ENCODE measurements at places on chromosomes 13 and 19.
A peak's percentile ranks its signal among the peaks of the same experiment; 100 is the strongest.

DNA sequence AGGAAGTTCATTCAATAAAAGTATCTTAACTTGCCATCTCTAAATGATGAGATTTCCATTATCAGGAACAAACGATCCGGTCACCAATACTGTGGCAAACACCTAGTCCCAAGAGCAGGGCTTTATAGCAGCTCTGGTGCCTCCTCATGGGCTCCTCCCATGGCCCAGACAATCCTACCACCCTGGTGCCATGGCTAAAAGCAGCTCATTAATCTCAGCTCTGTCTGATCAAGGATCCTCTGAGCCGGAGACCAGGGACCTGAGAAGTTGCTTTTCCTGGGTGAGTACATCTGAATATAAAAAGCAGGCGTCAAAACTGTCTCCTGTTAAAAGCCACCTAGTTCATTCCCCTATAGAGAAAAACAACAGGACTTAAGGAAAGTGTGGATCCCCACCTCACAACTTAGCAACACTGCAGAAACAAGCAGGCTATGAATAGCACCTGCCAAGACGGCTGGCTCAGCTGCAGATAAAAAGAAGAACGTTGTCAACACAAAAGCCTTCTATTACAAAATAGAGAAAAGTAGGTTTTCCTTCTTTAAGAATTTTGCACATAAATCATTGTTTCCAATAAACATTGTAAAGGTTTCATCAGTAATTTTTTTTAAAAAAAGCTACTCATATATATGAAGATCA, 30.3 kb downstream of the TSHZ3 start:
- DNase-seq, result no peak
- no peaks in the 10 kb centered on the region for H3K4me1 ChIP-seq
- H3K27ac ChIP-seq, result no peak overlapping the region
- no peak overlapping the region for H3K4me3 ChIP-seq
- no peaks in the 10 kb centered on the region for H3K36me3 ChIP-seq
- H3K27me3 ChIP-seq, result no peaks in the 10 kb centered on the region

GRCh38 chr19:8074501-8074900, 21.9 kb downstream of the CCL25 start:
- H3K4me3 ChIP-seq, result no peak overlapping the region
- no peak for DNase-seq
- no peaks in the 10 kb centered on the region for H3K36me3 ChIP-seq

DNA sequence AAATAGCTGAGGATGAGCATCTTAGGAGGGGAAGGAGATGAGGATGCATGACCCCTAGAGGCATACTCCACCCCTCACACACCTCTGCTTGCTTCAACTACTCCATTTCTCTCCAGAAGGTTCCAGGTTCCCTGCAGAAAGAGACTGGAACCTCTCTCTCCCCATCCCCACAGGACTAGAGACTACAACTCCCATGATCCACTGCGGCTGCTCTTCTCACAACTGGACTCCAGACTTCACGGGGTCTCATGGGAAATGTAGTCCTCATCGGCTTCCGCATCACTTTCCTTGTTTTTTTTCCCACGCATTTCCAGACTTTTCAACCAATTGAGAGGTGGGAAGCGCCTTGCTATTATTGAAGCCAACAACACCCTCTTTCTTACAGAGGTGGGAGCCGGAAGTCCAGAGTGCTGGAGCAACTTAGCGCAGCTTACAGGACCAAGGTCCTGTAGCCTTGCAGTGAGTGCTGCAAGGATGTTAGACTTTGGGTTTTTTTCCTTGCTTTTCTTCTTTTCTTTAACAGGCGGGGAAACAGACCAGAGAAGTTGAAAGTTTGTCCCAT, 13.9 kb upstream of the CACNG6 start:
- peak overlapping the region; percentile 55 for H3K4me3 ChIP-seq
- peak; percentile 59 for DNase-seq
- H3K27me3 ChIP-seq, result peaks cover 74% of the 10 kb centered on the region
- H3K36me3 ChIP-seq, result no peaks in the 10 kb centered on the region

- DNase-seq, result no peak
- no peaks in the 10 kb centered on the region for H3K36me3 ChIP-seq
- H3K4me1 ChIP-seq, result no peaks in the 10 kb centered on the region
- no peak overlapping the region for H3K4me3 ChIP-seq
Observed at GRCh38 chr13:77620138-77620537, 77.3 kb upstream of the SLAIN1 start.

DNA sequence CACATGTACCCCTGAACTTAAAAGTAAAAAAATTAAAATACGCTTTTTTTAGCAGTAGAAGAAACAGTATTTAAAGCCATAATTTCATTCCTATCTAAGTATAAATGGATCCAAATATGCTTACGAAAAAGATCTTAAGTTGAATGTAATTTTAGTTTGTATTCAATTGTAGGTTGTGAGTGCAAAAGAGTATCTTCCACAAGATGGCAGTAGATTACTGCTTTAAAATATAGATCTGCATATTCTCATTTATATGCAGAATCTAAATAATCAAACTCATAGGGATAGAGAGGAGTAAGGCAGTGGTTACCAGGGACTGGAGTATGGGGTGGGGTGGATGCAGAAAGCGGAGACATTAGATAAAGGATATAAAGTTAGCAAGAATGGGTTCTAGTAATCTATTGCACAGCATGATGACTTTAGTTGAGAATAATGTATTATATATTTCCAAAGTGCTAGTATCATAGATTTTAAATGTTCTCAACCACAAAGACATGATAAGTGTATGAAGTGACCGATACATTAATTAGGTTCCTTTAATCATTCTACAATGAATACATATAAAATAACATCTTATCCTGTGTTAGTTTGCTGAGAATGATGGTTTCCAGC, 14.2 kb downstream of the OR7A17 start:
- no peaks in the 10 kb centered on the region for H3K27me3 ChIP-seq
- no peak for DNase-seq
- no peak overlapping the region for H3K4me3 ChIP-seq
- no peaks in the 10 kb centered on the region for H3K36me3 ChIP-seq
- H3K4me1 ChIP-seq, result no peaks in the 10 kb centered on the region
- no peak overlapping the region for H3K27ac ChIP-seq

- H3K27me3 ChIP-seq, result no peaks in the 10 kb centered on the region
- H3K36me3 ChIP-seq, result no peaks in the 10 kb centered on the region
- DNase-seq, result no peak
- no peaks in the 10 kb centered on the region for H3K4me1 ChIP-seq
- H3K4me3 ChIP-seq, result no peak overlapping the region
- no peak overlapping the region for H3K27ac ChIP-seq
Observed at GRCh38 chr13:107364658-107365057, 796.7 kb upstream of the ARGLU1 start.

- no peaks in the 10 kb centered on the region for H3K36me3 ChIP-seq
- no peaks in the 10 kb centered on the region for H3K4me1 ChIP-seq
- peaks cover 75% of the 10 kb centered on the region for H3K27me3 ChIP-seq
- H3K27ac ChIP-seq, result no peak overlapping the region
- H3K4me3 ChIP-seq, result peak overlapping the region; percentile 19
Observed at GRCh38 chr19:18232540-18233223, 6.4 kb upstream of the PDE4C start.

Data from breast epithelium (tissue), 4 donors.